ENCODE measurements at places on chromosomes 12 and 14.

GRCh38 chr12:104591257-104591885, 134.6 kb downstream of the CHST11 start:
- no peak for DNase-seq

- no peak for DNase-seq
Measured at GRCh38 chr12:25242981-25243679, 7.6 kb downstream of the KRAS start.

DNA sequence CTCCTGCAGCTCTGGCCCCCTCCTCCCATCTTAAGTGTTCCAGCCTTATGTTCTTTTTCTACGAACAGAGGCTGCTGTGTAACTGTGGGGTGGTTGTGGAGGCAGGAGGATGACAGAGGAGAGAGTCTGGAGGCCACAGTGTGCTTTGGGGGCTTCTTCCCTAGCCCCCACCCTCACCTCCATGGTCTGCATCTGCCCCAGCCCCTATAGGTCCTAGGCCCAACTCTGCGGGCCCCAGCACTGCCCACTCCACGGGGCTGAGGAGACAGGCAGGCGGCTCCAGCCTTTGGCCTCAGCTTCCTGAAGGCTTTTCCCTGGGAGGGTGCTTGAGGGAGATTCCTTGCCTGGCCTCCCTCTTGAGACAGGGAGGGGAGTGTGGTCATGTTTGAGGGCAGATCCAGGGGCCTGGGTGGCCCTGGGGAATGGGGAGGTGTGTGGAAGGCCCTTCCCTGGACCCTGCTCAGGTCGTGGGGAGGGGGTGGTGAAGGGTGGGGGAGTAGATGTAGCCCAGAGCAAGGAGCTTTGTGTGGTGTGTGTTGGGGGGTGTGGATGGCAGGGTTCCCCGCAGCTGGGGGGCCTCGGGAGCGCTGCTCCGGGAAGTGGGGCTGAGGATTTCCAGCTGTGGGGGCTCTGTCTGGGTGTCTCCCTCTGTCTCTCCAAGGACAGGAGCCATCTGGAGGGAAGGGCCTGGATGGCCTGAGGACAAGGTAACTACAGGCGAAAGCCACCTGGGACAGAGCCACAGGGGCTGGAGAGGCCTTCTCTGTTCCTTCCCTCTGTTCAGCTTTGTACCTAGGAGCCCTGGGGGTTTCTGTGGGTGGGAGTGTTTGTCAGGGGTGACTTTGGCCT, 1.1 kb downstream of the SMIM41 start:
- DNase-seq = no peak

GRCh38 chr14:36767603-36768281, 106.1 kb downstream of the PAX9 start:
- DNase-seq = no peak

DNA sequence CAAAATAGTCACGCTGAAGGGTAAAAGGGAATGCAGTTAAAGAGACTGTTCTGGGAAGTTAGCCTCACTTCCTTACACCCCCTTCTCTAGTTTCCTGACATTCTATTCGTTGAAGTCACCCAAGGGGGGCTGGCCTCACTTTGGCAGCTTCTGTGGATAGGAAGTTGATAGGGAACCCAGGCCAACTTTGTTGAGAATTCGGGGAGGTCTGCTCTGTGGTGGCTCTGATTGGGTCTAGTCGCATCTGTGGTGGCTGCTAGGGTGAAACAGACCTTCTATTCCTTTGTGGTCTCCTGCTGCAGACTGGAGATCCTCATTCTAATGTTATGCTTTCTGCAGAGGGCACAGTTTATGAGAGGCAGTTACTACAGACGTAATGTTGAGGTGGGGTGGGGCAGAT, 28.8 kb upstream of the GZMB start:
- no peak for DNase-seq

DNA sequence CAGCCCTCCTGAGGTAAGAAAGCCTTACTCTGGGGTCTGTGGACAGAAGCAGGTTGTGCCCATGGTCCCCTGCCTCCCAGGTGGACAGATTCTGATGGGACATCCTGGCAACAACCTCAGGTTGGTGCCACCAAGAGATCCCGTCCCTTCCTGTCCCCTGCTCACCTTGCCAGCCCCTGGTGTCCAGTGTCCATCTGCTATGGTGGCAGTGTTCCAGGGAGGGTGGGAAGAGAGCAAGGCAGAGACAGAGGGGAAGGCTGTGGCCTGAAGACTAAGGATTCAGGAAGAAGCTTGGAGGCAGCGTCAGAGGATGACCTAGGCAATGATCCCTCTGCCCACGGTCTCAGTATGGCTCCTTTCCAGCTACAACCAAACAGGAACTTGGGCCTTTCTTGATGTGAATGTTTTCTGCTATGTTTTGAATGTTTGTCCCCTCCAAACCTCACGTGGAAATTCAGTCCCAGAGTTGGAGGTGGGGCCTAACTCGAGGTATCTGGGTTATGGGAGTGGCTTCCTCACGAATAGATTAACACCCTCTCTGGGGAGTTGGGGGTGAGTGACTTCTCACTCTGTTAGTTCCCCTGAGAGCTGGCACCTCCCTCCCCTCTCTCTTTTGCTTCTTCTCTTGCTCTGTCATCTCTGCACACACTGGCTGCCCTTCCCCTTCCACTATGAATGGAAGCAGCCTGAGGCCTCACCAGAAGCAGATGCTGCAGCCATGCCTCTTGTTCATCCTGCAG, 26.9 kb downstream of the IQSEC3 start:
- no peak for DNase-seq

GRCh38 chr12:116343331-116343884, 65.9 kb upstream of the MED13L start:
- DNase-seq = no peak

- no peak for DNase-seq
Measured at GRCh38 chr12:93468008-93468371, 676 bp downstream of the MRPL42 start.

GRCh38 chr14:68168460-68169109, 349.0 kb downstream of the RAD51B start:
- DNase-seq = no peak

DNA sequence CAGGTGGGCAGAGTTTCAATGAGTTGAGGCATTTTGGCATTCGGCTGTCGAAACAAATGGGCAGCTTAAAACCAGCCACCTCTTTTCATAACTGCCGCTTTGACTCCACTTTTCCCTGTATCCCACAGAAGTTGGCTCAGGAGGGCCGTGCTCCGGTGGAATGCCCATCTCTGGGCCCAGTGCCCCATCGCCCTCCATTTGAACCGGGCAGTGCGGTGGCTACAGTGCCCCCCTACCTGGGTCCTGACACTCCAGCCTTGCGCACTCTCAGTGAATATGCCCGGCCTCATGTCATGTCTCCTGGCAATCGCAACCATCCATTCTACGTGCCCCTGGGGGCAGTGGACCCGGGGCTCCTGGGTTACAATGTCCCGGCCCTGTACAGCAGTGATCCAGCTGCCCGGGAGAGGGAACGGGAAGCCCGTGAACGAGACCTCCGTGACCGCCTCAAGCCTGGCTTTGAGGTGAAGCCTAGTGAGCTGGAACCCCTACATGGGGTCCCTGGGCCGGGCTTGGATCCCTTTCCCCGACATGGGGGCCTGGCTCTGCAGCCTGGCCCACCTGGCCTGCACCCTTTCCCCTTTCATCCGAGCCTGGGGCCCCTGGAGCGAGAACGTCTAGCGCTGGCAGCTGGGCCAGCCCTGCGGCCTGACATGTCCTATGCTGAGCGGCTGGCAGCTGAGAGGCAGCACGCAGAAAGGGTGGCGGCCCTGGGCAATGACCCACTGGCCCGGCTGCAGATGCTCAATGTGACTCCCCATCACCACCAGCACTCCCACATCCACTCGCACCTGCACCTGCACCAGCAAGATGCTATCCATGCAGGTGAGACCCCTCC, 5.0 kb upstream of the RNU7-1 start:
- no peak for DNase-seq

- no peak for DNase-seq
Measured at GRCh38 chr14:90956273-90956672, 104.2 kb downstream of the RPS6KA5 start.

GRCh38 chr12:121132601-121133481, at the start of gene P2RX7:
P2RX7 (plus strand) TSS chr12:121132876; CDS start chr12:121132971, 95 bp downstream.
- peak; percentile 64 for DNase-seq

DNA sequence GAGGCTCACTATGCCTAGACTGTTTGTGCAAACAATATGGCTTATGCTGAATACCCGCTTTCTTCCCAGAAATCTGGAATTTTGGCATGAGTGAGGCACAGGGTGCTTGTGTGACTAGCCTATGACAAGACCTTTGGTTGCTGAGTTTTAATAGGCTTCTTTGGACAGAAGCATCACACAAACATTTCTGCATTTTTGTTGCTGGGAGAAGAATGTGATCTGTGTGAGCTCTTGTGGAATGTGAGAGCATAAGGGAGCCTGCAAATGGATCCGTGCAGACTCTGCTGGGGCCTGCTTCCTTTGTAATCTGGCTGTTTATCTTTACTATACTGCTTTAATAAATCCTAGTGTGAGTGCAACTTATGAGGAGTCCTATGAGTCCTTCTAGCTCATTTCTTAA, 83.0 kb upstream of the ZDHHC17 start:
- DNase-seq = no peak

DNA sequence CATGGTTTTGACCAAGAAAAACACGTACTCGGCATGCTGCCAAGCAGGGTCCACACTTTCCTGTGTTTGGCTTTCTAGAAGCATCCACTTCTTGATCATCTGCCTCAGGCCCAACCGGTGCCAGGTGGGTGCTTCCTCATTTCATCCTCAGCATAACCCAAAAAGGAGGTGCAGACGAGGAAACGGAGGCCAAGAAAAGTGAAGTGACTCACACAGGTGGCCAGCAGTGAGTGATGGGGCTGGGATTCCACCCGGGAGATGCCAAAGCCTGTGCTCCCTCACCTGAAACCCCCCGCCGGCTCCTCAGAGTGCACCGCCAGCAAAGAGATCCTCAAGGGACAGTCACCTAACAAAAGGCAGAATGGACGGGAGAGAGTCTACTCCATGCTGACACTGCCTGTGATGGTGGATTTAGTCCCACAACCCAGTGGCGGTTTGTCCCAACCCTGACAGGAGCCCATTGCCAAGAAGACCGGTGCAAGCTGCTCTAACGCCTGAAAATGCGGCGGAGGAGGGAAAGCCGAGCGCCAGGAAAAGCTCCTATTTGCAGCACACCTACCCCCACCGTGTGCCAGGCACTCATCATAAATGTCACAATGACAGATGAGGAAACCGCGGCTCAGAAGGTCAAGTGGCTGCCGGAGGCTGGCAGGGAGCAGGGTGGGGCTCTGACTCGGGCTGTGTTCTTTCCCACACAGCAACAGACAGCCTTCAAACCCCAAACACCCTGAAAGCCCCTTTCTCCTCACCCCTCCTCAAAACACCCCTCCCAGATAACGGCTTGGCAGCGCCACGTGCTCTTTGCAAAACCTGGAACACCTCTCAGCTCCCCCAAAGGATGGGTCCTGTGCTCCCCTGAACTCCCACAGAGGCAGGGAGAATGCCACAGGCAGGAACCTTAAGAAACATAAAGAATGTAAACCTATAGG, 18.8 kb downstream of the BCL11B start:
- DNase-seq = peak; percentile 76

- DNase-seq = no peak
Measured at GRCh38 chr12:86801439-86801838, 545.2 kb upstream of the MGAT4C start.

DNA sequence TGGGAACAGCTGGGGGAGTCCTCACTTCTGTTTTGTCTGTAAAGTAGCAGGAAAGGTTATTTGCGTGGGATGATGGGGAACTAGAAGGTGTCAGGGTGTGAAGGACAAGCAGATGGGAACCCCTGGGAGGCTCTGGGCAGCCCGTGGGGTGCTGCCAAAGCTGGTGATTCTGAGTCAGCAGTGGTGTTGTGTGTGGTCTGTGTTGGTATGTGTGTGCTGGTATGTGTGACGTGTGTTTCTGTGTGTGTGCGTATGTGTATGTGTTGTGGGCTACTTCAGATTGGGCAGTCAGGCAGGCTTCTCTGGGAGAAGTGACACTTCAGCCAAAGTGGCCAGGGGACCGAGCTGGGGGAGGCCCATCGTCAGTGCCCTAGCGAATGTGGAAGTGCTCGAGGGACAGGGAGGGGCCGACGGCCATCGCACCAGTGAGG, 15.3 kb upstream of the BDKRB2 start:
- DNase-seq = no peak

DNA sequence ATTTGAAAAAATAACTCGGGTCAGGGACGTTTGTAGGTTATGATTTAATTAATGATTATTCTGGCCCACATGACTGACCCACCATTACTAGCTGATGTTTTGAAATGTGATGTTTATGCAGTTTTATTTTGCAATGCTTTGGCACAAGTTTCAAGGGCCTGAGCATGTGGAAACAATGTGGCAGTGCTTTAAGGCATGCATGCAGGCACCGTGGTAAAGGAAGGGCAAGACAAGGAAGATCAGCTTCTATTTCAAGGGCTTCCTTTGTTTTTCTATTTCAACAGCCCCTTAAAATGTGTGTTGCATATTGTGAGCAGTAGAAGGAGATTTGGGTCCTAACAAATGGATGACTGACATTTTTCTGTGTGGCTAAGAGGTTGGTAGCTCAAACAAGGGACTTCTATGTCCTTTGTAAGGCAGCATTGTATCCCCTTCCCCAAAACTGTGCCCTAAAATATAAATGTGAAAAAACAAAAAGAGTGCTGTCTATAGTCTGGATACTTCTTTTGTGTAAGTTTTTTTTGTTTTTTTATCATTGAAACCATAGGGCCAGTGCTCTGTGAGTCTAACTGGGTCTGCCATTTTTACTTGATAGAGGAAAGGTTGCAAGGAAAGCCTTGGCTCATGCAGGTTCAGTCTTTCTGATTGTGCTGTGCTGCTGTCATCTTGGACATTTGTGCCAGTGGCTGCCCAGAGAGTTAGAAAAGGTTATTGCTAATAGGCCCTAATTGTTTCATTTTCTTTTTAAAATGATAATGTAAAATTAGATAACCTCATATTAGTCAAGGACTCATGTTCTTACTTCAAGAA, 103.5 kb downstream of the FGD4 start:
- DNase-seq = no peak

GRCh38 chr12:70007687-70008086, 182.7 kb downstream of the MYRFL start:
- no peak for DNase-seq

DNA sequence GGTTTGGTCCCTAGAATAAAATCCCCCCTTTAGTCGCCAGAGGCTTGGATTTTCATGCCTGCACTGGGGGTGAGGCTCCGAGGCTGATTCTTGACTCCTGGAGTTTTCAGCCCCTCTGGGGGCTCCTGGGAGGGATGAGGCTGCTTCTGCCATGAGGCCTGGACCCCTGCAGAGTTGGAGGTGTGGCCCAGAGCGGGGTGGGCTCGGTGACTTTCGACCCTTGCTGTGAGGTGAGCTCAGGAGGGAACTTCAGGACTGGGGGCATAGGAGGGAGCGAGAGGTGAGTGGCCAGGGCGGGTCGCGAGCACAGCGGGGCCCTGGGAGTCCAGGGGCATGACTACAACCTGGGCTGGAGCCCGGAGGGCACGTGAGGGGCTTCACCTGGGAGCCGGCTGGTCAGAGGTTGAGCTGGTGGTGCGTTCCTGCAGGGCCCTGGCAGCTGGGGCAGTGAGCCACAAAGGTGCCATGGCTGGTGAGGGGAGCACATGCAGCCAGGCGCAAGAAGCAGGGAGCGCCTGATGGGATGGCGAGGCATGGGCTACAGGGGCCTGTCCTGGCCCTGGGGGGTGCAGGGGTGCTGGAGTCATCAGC, 168.2 kb downstream of the KIF26A start:
- no peak for DNase-seq

- peak; percentile 42 for DNase-seq
Measured at GRCh38 chr12:53738406-53739213, 11.4 kb upstream of the CALCOCO1 start.

GRCh38 chr12:86513226-86513625, 257.0 kb upstream of the MGAT4C start:
- DNase-seq = no peak
